Psoas muscle (tissue), 8 donors: ENCODE measurements at places on chromosomes 6 and 20. TPM values are rescaled to one million over a fixed set of nuclear protein-coding genes. Genes with fewer than 3 reads are reported as not detected.

Gene TRAPPC3L
- polyA plus RNA-seq = 0.06 TPM

Gene SLC17A2
- polyA plus RNA-seq = not detected

DNA sequence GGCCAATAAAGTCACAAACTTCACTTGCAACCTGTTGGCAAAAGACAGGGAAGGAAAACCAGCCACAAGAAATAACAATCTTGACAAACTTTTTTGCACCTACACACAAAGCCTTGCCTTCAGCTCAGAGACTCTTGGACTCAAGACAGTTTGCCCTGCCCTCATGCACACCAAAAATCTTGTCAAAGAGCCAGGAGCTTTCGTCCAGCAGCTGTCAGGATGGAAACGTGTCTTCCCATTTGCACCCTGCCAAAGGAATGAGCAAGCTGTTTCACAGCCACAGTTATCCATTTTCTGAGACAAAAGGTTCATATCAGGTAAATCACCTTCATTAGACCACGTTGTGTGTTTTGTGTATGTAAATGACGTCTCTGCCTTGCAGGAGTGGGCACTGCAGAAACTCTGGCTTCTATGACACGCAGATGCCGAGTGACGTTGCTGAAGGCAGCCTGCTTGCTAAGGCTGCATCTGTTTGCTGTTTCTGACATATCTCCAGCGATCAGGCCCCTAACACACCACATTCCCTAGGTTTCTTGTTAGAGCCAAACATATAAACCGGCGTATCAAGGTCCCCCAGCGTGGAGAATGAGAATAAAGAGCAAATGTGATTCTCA is 193.4 kb downstream of the SYNDIG1 start:
- H3K4me3 ChIP-seq = no peak overlapping the region
- H3K27me3 ChIP-seq = no peaks in the 10 kb centered on the region
- H3K27ac ChIP-seq = no peak overlapping the region
- H3K4me1 ChIP-seq = no peaks in the 10 kb centered on the region

GRCh38 chr6:15426395-15426794 is 180.5 kb downstream of the JARID2 start:
- peaks cover 63% of the 10 kb centered on the region for H3K4me1 ChIP-seq
- DNase-seq = no peak
- H3K27ac ChIP-seq = no peak overlapping the region
- no peaks in the 10 kb centered on the region for H3K27me3 ChIP-seq

- H3K27me3 ChIP-seq = no peaks in the 10 kb centered on the region
- H3K27ac ChIP-seq = no peak overlapping the region
- no peaks in the 10 kb centered on the region for H3K4me1 ChIP-seq
- DNase-seq = no peak
- no peak overlapping the region for H3K4me3 ChIP-seq
These were observed 305.0 kb downstream of the GMDS start for GRCh38 chr6:1940381-1940780.

- no peaks in the 10 kb centered on the region for H3K4me1 ChIP-seq
- H3K4me3 ChIP-seq = no peak overlapping the region
- no peaks in the 10 kb centered on the region for H3K36me3 ChIP-seq
- H3K27ac ChIP-seq = no peak overlapping the region
- DNase-seq = no peak
These were observed 43.2 kb downstream of the LY86 start for GRCh38 chr6:6631534-6632276.

GRCh38 chr20:49292010-49292409 is 14.2 kb upstream of the ZNFX1 start:
- no peak overlapping the region for H3K4me3 ChIP-seq
- H3K27ac ChIP-seq = no peak overlapping the region
- H3K36me3 ChIP-seq = peaks cover 28% of the 10 kb centered on the region

DNA sequence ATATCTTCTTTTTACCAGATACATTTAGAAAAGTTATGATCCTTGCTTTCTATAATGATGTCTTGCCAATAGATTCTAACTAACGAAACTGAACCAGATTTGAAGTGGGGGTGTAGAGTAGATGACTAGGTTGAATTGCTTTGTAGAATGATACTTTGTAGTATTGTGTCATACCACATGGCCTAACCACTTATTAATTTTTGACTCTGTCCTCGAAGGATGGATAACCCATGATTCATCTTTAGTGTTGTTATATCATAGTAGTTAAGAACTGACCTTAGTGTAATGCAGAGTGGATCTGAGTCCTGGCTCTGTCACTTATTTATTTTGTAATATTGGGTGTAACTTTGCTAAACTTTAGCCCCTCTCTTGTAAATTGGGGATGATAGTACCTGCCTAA is 4.5 kb downstream of the PHF3 start:
- H3K4me1 ChIP-seq = peaks cover 64% of the 10 kb centered on the region
- H3K27ac ChIP-seq = peak overlapping the region; percentile 39
- H3K36me3 ChIP-seq = no peaks in the 10 kb centered on the region
- H3K4me3 ChIP-seq = no peak overlapping the region
- H3K27me3 ChIP-seq = no peaks in the 10 kb centered on the region

DNA sequence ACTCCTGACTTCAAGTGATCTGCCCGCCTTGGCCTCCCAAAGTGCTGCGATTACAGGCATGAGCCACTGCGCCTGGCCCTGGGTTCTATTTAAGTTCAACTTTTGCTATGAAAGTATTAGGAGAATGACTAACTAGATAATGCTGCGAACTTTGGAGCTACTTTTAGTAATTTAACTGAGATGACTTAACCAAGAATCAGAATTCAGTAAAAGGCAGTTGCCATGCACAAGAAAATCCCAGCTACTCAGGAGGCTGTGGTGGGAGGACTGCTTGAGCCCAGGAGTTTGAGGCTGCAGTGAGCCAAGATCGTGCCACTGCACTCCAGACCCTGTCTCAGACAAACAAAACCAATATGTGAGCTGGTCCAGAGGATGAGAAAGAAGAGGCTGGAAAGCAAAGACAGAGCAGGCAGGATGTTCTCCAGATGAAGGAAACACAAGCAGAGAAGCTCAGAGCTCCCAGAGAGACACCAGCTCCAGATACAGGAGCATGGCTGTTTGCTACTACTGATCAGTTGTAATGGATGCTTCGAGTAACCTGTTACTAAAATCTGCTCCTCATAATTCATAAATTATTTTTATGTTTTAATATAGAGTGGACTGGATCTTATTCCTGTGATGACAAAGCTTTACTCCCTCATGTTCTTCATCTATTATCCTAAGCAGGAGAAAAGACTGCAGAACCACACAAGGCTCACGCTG is 23.9 kb downstream of the ZNF217 start:
- no peak for DNase-seq
- H3K27me3 ChIP-seq = no peaks in the 10 kb centered on the region
- no peaks in the 10 kb centered on the region for H3K36me3 ChIP-seq
- H3K4me1 ChIP-seq = no peaks in the 10 kb centered on the region
- H3K4me3 ChIP-seq = no peak overlapping the region

GRCh38 chr6:170174771-170175643 is 115.9 kb downstream of the DLL1 start:
- H3K27me3 ChIP-seq = no peaks in the 10 kb centered on the region
- H3K4me1 ChIP-seq = peaks cover 26% of the 10 kb centered on the region
- no peak for DNase-seq
- no peak overlapping the region for H3K4me3 ChIP-seq
- no peaks in the 10 kb centered on the region for H3K36me3 ChIP-seq
- peak overlapping the region; percentile 39 for H3K27ac ChIP-seq

DNA sequence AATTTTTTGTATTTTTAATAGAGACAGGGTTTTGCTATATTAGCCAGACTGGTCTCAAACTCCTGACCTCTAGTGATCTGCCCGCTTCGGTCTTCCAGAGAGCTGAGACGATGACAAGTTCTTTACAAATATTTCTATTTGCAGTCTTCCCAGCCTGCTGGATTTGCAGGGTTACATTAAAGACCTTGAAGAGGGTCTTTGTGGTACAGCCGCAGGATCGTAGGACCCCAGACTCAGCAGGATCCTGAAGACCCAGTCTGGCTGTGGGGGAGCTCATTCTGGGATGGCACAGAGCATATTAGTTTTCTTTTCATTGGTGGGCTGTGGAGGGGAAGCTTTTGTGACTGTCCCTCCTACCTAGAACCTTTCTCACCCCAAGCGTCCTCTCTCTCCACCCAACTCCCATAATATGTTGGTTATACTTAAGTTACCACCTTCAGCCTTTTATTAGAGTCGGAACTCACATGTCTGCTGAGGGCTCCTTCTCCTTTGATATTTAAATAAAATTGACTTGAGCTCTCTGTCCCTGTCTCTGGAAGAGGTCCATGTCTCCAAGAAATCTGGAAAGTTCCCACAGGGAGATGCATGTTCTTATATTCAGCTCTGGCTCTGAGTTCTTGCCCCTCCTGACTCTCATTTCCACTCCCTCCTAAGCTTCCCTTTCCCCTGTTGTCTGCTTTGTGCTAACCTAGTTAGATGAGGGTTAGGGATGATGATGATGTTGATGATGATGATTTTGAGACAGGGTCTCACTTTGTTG is 72.0 kb downstream of the TIAM2 start:
- DNase-seq = no peak
- no peaks in the 10 kb centered on the region for H3K36me3 ChIP-seq
- H3K4me3 ChIP-seq = no peak overlapping the region
- H3K27me3 ChIP-seq = no peaks in the 10 kb centered on the region
- H3K27ac ChIP-seq = no peak overlapping the region

- no peak for DNase-seq
- no peak overlapping the region for H3K27ac ChIP-seq
These were observed 37.1 kb downstream of the GINS1 start for GRCh38 chr20:25444556-25444955.
